Fibroblast of skin of left biceps (primary cell): ENCODE measurements at places on chromosomes 2 and 18.

GRCh38 chr2:145194673-145195072 lies 674.8 kb upstream of the ZEB2 start:
- DNase-seq = no peak

GRCh38 chr2:191501561-191502168 lies 176.3 kb upstream of the NABP1 start:
- peak; percentile 49 for DNase-seq

- DNase-seq = no peak
Measured at GRCh38 chr2:153477636-153478288, 800 bp downstream of the RPRM start.

DNA sequence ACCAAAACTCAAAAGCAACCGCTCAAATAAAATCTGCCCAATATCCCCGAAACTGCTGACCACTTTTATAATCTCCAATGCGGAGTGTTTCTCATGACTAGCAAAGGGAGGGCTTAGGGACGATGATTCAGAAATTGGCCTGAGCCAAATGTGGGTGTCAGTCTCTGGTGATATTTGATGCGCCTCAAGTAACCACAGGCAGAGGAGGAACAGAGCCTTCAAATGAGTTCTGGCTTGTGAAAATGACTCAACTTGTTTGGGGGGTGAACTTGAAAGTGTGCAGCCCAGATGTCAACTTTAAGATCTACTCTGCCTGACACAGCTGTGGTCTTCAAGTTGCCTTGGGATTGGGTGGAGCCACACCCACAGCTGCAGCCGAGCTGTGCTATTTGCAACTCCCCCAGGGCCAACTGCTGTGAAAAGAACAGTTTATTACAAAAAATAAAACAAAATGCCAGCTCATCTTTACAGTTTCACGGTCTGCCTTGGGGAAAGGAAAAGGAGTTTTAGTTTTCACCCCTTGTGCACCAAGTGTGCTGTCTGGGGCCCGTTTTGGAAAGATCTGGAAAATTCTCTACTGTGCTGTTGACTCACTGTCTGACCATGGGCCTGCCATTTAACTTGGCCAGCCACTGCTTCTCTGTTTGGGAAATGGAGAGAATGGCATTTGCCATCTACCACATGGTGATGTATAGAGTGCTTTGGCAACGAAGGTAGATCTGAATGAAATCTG lies 222.1 kb downstream of the MTX2 start:
- DNase-seq = peak; percentile 100

GRCh38 chr2:215831296-215831913 lies 181.9 kb downstream of the MREG start:
- DNase-seq = no peak

- DNase-seq = no peak
Measured at GRCh38 chr2:160647967-160648685, 154.5 kb upstream of the RBMS1 start.

DNA sequence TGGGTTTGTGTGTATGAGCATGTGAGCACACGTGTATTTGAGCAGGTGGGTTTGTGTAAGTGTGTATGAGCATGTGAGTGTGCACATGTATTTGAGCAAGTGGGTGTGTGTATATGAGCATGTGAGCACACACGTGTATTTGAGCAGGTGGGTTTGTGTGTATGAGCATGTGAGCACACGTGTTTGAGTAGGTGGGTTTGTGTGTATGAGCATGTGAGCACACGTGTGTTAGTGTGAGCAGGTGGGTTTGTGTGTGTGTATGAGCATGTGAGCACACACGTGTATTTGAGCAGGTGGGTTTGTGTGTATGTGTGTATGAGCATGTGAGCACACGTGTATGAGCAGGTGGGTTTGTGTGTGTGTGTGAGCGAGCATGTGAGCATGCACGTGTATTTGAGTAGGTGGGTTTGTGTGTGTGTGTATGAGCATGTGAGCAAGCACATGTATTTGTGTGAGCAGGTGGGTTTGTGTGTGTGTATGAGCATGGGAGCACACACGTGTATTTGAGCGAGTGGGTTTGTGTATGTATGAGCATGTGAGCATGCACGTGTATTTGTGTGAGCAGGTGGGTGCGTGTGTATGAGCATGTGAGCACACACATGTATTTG lies 169.7 kb downstream of the TWIST2 start:
- DNase-seq = no peak

DNA sequence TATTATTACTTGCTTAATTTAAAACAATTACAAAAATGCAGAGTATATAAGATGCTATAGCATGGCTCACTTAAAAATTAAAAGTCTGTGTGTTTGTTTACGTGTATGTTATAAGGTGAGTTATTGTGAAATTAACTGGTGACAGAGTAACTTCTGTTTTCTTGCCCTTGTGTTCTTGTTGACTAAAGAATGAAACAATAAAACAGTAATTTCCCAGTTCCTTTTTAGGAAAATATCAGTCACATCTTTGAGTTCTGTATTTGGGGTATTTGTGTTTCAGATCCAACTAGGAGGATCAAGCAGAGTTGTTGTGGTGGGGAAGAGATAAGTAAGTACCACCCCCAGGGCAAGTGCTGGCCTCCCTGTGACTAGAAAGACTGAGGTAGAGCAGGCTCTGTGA lies 143.6 kb downstream of the CCDC148 start:
- no peak for DNase-seq

DNA sequence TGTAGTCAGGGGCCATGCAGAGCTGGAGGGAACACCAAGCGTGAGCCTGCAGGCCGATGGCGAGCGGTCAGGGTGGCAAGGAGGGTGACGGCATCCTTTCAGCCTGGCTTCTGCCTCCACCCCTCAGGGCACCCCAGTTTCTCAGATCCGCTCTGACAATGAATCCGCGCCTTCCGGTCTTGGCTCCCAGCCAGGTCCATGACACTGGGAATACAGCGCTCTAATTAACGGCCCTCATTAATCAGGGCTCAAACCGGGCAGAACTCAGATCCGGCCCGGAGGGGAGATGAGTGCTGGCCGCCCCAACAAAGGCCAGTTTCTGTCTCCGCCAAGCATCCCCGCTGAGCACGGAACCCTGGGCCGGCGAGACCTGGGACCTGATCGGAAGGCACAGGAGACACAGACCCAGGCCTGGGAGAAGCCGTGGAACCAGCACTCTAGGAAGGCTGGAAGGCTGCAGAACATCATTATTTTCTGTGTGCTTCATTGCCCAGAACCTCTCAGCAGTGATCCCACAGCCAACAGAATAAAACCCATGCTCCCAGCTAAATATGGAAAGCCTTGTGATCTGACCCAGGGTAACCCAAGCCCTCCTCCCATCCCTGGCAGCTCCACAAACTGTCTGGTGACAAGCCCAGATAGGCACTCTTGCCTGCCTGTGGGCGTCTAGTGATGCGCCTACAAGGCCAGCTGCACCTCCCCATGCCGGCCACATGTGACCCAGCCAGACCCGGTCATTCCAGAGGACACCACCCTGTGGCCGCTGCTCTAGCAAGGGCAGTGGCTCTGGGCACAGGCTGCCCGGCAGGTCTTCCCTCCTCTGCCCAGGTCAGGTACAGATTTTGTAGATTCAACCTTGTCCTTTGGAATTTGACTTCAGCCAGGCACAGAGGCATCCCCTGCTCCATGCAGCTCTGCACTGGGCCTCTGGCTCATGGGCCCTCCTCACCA lies 438.7 kb upstream of the MYT1L start:
- DNase-seq = no peak

DNA sequence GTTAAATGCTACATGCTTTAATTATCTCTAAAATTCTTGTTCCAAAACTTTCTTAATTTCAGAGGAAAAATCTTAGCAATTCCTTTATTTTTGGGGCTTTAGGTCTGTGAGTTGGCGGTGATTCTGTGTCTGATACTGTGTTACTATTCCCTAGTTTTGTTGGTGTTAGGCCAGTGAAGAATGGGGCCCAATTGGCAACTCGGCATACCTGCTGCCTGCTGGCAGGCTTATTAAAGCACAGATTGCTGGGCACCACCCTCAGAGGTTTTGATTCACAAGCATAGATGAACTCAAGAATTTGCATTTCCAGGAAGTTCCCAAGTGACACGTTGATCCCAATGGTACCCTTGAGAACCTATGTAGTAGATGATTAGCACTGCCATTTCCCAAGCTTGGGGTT lies 101.6 kb downstream of the OSBPL6 start:
- no peak for DNase-seq

DNA sequence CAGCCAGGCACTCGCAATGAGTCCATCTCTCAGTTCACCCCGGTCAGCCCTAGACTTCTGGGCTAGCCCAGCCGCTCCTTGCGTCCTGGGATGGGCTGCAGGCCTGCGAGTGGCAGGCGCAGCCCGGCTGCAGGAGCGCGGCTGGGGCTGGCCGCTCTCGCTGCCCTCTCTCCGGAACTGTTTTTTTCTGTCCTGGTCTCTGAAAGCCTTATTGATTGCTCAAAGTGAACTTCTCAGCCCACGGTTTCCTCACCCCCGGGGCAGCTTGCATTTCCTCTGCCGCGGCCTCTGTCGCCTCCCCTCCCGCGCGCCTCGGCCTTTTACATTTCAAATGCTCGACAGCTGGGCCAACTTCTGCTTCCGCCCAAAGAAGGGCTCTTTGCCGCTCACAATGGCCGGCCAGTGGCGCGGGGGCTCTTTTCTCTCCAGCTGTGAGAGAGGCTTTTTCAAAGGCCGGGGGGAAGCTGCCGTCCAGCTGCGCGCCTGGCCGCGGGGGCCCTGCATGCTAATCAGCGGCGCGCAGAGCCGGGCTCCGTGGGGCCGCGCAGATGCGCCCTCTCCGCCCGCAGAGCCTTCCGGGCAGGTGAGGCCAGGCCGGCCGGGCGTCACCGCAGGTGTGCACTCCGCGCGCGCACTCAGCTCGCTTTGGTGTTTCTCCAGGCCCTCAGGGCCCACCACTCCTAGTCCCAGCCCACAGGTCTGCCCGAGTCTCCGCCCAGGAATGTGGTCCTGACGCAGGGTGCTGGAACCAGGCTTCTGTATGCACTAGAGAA lies 513.8 kb downstream of the RNF144A start:
- DNase-seq = no peak

- no peak for DNase-seq
Measured at GRCh38 chr2:54927751-54928615, 122.3 kb downstream of the RTN4 start.

DNA sequence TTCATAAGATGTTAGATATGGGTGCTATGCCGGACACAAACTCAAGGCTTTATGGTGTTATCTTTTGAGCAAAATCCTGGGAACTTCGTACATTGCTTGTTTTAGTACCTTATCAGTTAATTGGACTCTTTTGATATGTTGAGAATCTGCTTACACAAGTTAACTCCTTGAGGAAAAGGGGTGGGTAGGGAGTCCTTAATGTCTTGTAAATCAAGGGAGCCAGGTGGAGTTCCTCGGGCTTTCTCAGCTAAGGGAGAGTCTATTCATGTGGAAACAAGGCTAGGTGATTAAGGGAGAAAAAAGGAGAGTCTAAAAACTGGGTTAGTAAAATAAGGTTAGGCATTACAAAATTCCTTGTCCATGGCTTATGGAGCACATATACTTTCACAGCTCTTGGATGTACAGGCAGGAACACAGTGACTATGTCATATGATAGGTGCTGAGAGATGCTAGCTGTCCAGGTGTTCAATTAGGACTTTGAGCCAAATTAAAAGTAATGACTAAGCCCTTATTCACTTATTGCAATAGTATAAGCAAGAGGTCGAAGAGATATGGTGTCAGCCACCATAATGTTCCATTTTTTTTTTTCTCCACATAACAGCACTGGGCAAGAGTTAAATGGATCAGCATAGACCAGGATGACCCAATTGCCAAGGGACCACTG lies 59.5 kb upstream of the DYNAP start:
- no peak for DNase-seq

GRCh38 chr2:139514951-139515350 lies 734.8 kb upstream of the NXPH2 start:
- no peak for DNase-seq

DNA sequence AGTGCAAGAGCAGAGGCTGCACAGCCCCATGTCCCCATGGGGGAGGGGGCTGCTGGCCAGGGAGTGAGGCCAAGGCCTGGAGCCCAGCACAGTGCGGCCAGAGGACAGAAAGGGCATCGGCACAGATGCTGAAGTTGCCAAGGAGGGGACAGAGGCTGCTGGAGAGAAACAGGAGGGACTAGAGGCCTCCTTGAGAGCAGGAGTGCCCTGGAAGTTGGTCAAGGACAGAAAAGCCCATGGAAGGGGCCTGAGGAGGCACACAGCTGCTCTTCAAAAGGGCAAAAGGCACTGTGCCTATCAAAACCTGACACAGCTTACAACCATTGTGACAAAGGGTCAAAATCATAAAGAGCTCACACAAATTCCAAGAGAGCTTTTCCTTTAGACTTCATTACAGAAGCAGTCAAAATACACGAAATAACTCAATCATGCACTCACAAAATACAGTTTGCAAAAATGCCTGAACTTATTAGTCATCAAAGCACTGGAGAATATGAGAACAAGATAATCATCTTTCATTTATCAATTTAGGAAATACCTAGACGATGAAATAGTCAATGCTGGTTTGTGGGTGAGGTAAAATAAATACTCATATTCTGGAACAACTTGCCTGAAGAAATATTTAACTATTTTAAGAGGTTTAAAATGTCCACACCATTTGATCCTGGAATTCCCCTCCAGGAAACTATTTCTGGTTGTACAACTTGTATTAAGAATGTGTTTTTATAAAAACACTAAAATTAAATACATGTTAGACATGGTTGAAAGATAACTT lies 79.6 kb downstream of the USP40 start:
- peak; percentile 80 for DNase-seq

DNA sequence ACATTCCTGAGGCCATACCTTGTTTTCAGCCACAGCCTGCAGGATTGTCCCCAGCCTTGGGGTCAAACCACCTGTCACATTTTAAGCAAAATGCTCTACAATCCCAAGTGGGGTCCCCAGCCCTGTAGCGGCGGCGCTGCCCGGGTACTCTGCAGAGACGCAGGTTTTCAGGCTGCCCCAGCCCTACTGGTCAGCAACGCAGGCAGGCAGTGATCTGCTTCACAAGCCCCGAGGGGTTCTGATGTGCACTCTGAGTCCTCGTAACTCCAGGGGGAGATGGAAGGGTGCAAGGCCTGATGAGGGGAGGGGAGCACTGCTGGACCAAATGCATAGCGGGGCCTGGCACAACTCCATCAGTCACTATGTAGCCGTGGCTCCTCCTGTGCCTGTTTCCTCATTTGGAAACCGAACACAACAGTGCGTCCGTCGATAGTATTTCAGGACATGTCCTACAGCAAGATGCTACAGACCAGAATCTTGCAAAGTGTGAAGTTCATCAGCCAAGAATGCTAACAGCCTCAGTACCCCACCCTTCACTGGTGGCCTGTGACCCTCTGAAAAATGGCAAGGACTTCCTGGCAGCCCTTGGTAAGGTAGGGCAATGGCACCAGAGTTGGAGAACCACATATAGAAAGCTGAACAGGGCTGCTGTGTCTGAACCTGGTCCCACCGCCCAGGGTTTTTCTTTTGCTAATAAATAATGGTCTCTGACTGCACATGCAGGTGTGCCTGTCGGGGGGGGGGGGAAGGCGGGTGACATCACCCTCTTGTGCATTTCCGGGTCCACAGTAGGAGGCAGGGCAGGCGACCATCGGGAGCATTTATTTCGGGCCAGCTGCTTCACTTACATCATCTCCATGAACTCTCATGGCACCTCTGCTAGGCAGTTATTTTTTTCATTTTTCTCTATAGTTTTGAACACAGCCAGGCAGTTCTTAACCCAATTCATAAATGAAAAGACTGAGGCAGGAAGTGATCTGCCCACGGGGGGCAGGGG lies 50.6 kb upstream of the TFCP2L1 start:
- DNase-seq = no peak
